ENCODE measurements at places on chromosomes 13 and 19.

DNA sequence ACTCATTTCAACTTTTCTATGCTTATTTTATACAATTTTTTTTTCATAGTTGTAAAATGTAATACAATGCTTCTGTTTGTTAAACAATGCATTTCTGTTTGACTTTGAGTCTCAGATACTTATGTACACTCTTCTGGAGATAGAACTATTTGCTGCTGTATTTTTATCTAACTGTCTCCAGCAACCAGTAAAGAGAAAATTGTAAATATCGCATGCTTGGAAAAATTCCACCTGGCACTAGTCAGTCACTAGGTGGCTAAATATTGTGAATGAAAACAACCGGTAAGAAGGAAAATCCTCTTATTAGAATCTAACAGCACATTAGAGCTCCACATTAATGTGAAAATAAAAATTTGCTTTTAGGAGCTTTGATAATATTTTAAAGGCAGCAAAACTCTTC, 876.5 kb downstream of the PCDH9 start:
- DNase-seq = no peak

DNA sequence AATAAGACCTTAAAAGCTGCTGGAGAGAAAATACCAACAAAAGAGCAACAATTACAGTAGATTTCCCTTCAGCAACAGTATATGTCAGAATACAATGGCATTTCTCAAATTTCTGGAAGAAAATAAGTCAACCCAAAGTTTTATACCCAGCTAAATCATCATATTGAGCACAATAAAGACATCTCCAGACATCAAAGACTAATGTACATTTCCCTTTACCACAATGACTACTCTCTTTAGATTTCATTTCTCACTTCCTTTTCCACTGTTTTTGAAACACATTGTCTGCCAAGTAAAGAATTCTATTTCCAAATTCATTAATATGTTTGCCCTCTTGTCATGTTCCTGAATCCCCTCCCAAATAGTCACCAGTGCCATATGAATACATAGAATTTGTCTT, 111.4 kb downstream of the POU4F1 start:
- DNase-seq = no peak

DNA sequence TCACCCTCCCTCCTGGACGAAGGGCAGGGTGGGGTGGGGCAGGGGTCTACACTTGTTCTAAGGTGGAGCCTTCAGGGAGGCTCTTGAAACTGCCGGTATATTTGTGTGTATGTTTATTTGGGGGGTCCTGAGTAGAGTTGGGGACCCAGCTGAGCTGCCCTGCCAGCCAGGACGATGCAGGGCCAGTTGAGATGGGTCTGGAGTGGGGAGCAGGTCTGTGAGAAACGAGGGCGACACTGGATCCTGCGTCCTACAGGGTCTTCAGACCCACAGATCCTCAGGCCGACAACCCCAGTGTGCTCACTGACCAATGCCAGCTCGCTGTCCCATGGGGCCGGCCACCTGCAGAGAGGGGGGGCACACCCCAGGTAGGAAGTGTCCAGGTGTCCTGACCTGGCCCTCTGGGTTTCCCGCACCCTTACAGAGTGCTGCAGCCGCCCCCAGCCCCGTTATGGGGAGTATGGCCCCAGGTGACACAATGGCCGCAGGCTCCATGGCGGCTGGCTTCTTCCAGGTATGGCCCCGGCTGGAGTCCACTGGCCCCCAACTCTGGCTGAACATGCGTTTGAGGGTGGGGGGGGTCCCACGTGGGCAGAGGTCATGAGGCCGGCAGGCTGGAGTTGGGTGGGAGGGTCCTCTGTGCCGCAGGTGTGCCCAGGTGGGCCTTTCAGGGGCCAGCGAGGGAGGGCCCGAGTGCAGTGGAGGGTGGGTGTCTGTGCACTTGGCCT, 7.4 kb downstream of the ISYNA1 start:
- no peak for DNase-seq

GRCh38 chr13:95184317-95184716, 116.9 kb downstream of the ABCC4 start:
- DNase-seq = no peak

- DNase-seq = peak; percentile 64
These were observed 12.4 kb downstream of the MAST3 start for GRCh38 chr19:18109733-18110608.

- peak; percentile 30 for DNase-seq
These were observed 9.2 kb downstream of the PGPEP1 start for GRCh38 chr19:18349524-18350128.

- DNase-seq = peak; percentile 44
These were observed 255.1 kb upstream of the SOX21 start for GRCh38 chr13:94967183-94968039.
